Mesenteric fat pad (tissue), 1 donor: ENCODE measurements at places on chromosomes 5 and 9. TPM values are rescaled to one million over a fixed set of nuclear protein-coding genes. Genes with fewer than 3 reads are reported as not detected.

The RAPGEF6 gene
- total RNA-seq, result 18.2 TPM

The HAVCR2 gene
- total RNA-seq, result 14.9 TPM

The LCN15 gene
- total RNA-seq, result 0.32 TPM

The CENPH gene
- 2.3 TPM for total RNA-seq

The CDK5RAP2 gene
- total RNA-seq, result 42.3 TPM

The GPX8 gene
- 20.5 TPM for total RNA-seq

The CARTPT gene
- not detected for total RNA-seq

The ZNF366 gene
- total RNA-seq, result 13.8 TPM

The FBXO10 gene
- total RNA-seq, result 10.6 TPM

DNA sequence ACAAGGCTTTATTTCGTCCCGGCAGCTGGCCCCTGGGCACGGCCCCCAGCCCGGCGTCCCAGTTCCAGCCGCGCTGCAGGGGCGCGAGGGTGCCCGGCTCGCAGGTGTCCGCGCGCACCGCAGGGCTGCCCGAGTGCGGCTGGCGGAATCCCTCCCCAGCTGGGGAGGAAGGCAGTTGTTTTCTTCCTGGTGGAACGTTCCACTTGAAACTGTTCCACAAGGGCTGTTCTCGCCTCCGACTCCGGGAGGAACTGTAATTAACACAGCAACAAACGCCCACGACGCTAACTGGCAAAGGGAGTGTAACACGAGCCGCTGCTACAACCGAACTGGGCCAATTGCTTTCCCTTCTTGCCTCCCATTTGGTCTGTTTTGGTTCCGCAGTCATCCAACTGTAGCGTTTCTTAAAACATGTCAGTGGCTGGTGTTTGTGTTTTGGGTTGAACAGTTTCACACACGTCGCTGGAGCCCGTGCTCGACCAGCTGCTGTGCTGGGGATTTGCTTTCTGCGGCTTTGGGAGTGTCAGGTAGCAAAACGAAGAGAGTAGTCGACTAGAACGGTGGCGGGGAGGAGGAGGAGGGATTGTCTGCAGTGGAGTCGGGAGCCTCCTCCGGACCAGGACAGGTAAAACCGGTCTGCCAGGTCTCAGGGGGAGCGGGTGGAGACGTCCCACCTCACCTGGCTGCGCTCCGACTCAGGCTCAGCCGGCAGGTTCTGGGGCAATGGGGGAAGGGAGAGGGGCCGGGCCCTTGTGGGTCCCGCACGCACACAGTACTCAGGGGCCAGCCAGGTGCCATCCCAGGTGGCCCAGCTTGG, 131.6 kb upstream of the NIPBL start:
- DNase-seq, result no peak

GRCh38 chr5:79756076-79756475, 66.4 kb downstream of the CMYA5 start:
- DNase-seq, result no peak

- no peak for DNase-seq
Measured at GRCh38 chr9:81771571-81771970, 82.2 kb upstream of the TLE1 start.

GRCh38 chr9:111969061-111969460, 72.4 kb downstream of the UGCG start:
- DNase-seq, result no peak

DNA sequence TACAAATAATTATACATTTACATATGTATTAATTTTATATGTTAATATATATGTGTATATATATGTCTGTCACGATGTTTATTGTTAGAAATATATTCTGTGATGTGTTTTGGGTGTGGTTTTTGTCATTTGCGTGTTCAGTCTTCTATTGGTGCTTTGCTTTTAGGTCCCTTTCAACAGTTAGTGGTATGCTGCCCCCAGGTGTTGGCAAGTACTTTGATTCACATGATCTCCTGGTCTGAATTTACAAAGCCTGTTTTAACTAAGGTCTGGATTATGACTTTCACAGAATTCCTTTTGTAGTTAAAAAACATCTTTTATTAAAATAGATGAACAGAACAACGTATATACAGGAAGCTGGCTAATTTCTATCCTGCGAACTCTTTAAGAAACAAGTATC, 271.5 kb downstream of the CCDC171 start:
- DNase-seq, result no peak

GRCh38 chr9:77010527-77010926, 8.9 kb upstream of the FOXB2 start:
- no peak for DNase-seq

DNA sequence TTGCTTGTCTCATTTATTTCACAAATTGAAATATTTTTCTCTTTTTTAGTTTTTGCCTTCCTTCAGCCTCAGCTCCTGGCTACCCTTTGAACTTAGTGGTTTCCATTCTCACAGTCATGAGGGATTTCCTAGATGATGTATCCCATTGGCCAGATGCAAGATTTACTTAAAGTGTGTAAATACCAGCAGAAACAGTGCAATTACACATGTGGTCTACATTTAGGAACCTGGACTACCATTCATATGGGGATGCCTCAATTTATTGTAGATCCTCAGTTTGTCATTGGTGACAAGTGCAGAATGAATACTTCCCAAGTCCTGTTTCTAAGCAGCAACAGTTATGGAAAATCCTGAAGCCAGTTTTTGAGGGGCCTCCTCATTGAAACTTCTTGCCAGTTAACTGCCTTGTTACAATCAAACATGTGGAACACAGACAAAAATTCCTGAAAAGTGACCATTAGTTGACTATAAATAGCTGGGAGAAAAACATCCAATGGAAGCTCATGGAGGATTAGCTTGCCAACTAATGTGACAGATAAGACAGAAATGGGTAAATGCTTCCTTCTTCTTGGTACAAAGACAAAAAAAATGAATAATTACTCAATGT, 113.6 kb upstream of the FER start:
- no peak for DNase-seq

GRCh38 chr9:99506747-99507348, 284.8 kb downstream of the SEC61B start:
- no peak for DNase-seq

GRCh38 chr9:109108318-109108717, 11.4 kb downstream of the TMEM245 start:
- DNase-seq, result no peak

GRCh38 chr5:123265551-123265950, 157.7 kb downstream of the CEP120 start:
- DNase-seq, result no peak

DNA sequence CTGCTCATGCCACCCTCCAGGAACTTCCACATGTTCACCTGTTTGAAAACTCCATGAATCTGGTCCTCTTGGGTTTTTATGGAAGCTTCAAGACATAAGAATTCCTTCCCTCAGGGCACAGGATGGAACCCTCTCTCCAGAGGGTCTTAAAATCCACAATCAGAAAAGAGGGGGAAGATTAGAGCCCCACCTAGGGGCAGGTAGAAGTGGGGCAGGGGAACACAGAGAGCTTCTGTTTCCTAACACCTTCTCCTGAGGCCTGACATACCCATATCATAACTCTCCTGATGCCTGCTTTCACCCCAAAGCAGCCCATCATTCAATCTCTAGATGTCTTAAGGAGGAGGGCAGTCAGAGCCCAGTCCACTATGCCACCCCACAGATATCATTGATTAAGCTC, 1087.7 kb upstream of the ARRDC3 start:
- no peak for DNase-seq

DNA sequence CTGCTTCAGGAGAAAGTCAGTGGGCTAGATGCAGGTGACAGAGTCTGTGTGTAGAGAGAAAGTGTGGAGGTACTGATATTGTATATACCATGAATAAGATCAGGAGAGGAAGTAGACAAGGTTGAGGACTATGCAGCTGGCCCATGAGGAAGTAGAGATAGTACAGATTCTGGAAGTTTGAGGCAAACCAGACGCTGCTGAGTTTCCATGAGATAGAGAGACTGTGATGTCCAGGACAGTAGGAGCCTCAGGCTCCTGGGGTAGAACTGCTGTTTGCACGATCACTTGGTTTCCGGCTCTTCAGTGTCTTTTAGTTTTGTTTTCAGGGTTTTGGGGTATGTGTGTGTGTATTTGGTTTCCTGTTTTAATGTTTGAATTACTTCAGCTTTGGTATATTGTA, 13.6 kb downstream of the OTULINL start:
- no peak for DNase-seq

GRCh38 chr9:135971111-135971766, 10.1 kb upstream of the UBAC1 start:
- no peak for DNase-seq

GRCh38 chr9:14107977-14108376, 206.0 kb downstream of the NFIB start:
- DNase-seq, result no peak

DNA sequence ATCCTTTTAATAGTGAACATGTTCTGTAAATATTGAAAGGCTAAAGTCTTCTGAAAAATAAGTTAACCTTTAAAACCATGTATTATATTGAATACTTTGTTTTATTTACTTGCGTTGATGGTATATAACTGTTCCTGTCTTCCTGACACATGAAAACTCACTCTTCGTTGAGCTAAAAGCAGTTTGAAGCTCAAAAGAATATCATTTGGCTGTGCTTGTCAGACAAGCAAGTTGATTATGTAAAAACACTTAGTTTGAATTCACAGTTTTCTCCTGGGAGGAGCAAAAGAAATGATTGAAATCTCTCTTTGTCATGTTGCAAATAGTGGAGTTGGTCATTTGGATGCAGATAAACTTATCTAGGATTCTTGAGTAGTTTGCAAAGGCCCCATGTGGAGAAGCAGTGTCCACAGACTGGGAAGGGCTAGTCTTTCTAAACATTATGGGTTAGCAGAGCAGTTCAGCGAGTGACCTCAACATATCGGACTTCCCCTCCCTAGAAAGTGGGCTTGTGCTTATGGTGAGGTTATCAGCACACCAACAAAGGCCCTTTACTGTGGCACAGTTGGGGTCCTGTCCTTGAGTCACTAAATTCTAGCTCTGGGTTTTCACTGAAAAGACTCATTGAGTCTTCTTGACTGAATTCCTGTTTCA, 290.4 kb downstream of the CSNK1G3 start:
- DNase-seq, result no peak

GRCh38 chr5:56142614-56143372, 90.3 kb downstream of the ANKRD55 start:
- no peak for DNase-seq

DNA sequence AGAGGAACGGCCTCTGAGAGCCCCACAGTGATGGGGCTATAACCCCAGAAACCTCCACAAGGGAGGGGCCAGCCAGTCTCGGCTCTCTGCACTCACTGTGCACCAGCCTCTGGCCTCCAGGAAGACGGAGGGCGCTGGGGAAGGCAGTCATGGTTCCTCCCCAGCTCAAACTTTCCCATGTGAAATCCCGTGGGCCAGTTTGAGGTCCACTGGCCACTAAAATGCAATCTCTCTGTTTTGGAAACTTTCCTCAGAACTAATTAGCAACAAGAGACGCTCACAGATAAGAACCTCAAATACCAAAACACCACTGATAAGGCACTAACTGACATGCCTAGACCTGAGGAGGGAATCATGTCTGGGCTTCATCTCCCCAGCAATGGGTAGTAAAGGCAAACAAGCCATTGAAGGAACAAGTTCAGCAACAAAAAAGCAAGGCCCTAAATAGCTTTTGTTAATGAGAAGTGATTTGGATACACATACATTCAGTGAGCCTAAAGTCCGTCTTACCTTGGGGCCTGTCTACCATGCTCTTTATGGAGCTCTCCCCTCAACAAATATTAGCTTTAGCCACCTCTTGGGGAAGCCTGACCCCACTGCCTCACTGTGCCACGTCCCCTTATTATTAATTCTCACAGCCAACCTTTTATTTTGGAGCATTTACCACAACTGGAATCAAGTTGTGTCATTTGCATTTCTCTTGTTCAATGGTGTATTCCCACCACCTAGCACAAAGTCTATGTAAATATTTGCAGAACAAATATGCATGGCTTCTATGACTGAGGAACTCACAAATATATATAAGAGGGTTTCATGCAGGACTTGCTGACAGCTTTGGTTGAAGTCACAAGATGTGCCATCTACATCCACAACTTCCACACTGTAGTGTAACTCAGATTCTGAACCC, 56.1 kb upstream of the GLRX start:
- DNase-seq, result no peak
